ENCODE measurements at places on chromosomes 2 and 18. TPM values are rescaled to one million over a fixed set of nuclear protein-coding genes. Genes with fewer than 3 reads are reported as not detected.

GAL3ST2 gene
- total RNA-seq: 61.9 TPM

ACYP2 gene
- 11.7 TPM for total RNA-seq

ADD2 gene
- total RNA-seq: 0.68 TPM

GRCh38 chr18:26088487-26088886, 1.9 kb downstream of the SS18 start:
- H3K4me1 ChIP-seq: peaks cover 16% of the 10 kb centered on the region
- DNase-seq: no peak
- no peak overlapping the region for H3K27ac ChIP-seq
- peaks cover 11% of the 10 kb centered on the region for H3K36me3 ChIP-seq
- no peaks in the 10 kb centered on the region for H3K27me3 ChIP-seq

- no peaks in the 10 kb centered on the region for H3K36me3 ChIP-seq
- no peak overlapping the region for H3K27ac ChIP-seq
- DNase-seq: no peak
- H3K4me3 ChIP-seq: no peak overlapping the region
- H3K4me1 ChIP-seq: no peaks in the 10 kb centered on the region
- no peaks in the 10 kb centered on the region for H3K27me3 ChIP-seq
Observed at GRCh38 chr18:53443831-53444230, 780.6 kb downstream of the MBD2 start.

DNA sequence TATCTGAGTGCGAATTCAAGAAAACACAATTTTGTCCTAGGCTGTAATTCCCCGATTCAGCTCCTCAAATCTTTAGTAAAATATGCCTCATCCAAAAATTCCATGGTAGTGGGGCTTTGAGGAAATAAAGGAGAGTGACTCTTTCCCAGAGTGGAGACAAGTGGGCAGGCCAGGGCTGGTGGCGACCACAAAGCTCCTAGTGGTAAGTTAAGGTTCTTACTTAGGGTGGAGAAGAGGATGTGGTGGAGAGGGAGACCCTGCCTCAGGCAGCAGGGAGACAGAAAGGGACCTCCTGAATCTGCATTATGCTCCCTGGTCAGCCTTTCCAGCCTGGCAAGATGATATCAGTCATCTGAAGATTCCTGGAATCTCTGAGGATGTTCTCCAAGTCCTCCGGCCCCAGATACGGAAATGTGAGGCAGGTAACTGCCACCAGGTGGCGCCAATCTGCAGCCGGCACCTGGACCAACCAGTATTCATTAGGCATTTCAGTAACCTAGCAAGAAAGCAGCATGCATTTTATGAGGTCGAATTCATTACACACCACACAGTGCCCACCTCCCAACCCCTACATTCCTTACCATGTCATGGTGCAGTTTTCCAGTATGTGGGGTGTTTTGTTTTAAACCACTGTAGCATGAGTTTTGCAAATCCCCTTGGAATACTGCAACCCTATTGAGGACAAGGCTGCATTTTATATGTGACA, 106.4 kb downstream of the POLE4 start:
- no peak overlapping the region for H3K27ac ChIP-seq
- DNase-seq: peak; percentile 55
- no peak overlapping the region for H3K4me3 ChIP-seq
- H3K27me3 ChIP-seq: no peaks in the 10 kb centered on the region
- no peaks in the 10 kb centered on the region for H3K36me3 ChIP-seq
- no peaks in the 10 kb centered on the region for H3K4me1 ChIP-seq

- no peak overlapping the region for H3K27ac ChIP-seq
- H3K4me3 ChIP-seq: no peak overlapping the region
- H3K36me3 ChIP-seq: no peaks in the 10 kb centered on the region
Observed at GRCh38 chr2:142236181-142236580, 105.4 kb upstream of the LRP1B start.
